Activated T-cell treated with anti-CD3 and anti-CD28 coated beads, Interleukin-2, amount 50 U/mL, for 72 hours (primary cell): ENCODE measurements at places on chromosomes 5 and 9. TPM values are rescaled to one million over a fixed set of nuclear protein-coding genes. Genes with fewer than 3 reads are reported as not detected.

ANKRD33B gene
- 12.0 TPM for total RNA-seq

DNA sequence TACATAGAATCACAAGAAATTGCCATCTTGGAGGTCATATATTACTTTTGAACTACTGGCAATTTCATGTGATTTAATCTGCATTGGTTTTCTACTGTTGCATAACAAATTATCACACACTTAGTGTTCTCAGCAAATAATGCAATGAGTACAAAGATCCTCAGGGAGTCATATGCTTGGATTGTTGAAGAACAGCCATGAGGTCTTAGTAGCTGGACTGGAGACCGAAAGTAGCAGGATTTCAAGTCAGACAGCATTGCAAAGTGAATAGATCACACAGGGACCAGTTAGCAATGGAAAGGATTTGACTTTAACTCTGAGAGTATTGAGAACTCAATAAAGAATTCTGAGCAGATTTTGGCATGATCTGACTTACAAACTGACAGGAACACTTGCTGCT lies 32.2 kb upstream of the FRMD3 start:
- no peak overlapping the region for H3K4me3 ChIP-seq
- H3K4me1 ChIP-seq: no peaks in the 10 kb centered on the region
- no peak overlapping the region for H3K27ac ChIP-seq
- no peak for DNase-seq
- no peaks in the 10 kb centered on the region for H3K27me3 ChIP-seq
- no peaks in the 10 kb centered on the region for H3K36me3 ChIP-seq

GRCh38 chr5:15902066-15902465 lies 277.5 kb downstream of the MARCHF11 start:
- no peak overlapping the region for H3K4me3 ChIP-seq
- DNase-seq: no peak

- H3K27me3 ChIP-seq: peaks cover 15% of the 10 kb centered on the region
- no peaks in the 10 kb centered on the region for H3K4me1 ChIP-seq
- H3K27ac ChIP-seq: no peak overlapping the region
- DNase-seq: no peak
- no peaks in the 10 kb centered on the region for H3K36me3 ChIP-seq
- no peak overlapping the region for H3K4me3 ChIP-seq
Measured at GRCh38 chr5:6476313-6476661, 27.6 kb downstream of the UBE2QL1 start.

CCDC192 gene
- 0.25 TPM for total RNA-seq

PRRX2 gene
- total RNA-seq: 6.1 TPM

LIX1 gene
- total RNA-seq: not detected

GRCh38 chr5:179769796-179770195 lies 24.0 kb upstream of the LTC4S start:
- H3K27me3 ChIP-seq: no peaks in the 10 kb centered on the region
- H3K4me1 ChIP-seq: peaks cover 36% of the 10 kb centered on the region
- H3K27ac ChIP-seq: no peak overlapping the region
- H3K4me3 ChIP-seq: no peak overlapping the region

MZB1 gene
- 19.7 TPM for total RNA-seq

DNA sequence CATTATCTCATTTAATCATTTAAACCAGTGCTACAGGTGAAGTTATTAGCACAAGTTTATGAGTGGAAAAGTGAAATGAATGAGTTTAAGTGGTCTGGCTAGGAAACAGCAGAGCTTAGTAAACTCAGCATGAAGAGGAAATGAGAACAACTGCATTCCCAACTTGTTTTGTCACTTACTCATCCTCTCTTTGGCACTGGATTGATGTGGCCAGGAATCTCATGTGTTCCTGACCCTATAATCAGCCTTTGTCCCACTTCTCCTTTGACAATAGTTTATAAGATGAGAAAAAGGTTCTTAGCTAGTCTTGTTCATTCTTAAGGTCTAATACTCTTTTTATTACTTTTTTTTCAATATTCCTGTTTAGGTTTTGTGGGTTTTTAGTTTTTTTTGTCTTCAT lies 559.2 kb upstream of the TLE4 start:
- no peak for DNase-seq
- H3K4me3 ChIP-seq: no peak overlapping the region
- no peaks in the 10 kb centered on the region for H3K4me1 ChIP-seq
- H3K27ac ChIP-seq: no peak overlapping the region
- no peaks in the 10 kb centered on the region for H3K27me3 ChIP-seq

DNA sequence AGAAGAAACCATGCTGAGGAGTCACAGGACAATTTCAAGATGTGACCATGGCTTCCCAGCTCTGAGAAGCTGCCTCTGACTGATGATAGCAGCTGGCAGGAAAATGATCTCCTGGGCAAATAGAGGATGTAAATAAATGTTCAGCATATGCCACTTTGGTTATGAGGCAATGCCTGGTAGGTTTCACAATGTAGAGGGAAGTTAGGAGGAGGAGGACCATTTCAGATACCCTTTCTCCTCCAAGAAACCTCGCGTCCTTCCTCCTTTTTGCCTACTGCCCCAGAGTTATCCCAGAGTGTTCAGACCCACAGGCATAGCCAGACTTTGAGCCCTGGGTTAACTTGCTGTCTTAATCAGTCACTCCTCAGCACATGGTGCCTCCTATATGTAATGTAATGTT lies 541.6 kb upstream of the DAP start:
- no peak for DNase-seq
- H3K36me3 ChIP-seq: no peaks in the 10 kb centered on the region
- H3K27me3 ChIP-seq: no peaks in the 10 kb centered on the region
- no peaks in the 10 kb centered on the region for H3K4me1 ChIP-seq
- H3K27ac ChIP-seq: no peak overlapping the region

SPATA31D4 gene
- total RNA-seq: not detected

GRCh38 chr9:135474915-135475314 lies 4.7 kb upstream of the PPP1R26 start:
- DNase-seq: peak; percentile 36
- no peaks in the 10 kb centered on the region for H3K36me3 ChIP-seq
- H3K27me3 ChIP-seq: peaks cover 54% of the 10 kb centered on the region
- H3K27ac ChIP-seq: no peak overlapping the region
